NCI-H1105 (cell line): ENCODE measurements at places on chromosomes 1 and 21.

GRCh38 chr1:56709269-56709880, 64.3 kb downstream of the PRKAA2 start:
- peak; percentile 56 for DNase-seq

DNA sequence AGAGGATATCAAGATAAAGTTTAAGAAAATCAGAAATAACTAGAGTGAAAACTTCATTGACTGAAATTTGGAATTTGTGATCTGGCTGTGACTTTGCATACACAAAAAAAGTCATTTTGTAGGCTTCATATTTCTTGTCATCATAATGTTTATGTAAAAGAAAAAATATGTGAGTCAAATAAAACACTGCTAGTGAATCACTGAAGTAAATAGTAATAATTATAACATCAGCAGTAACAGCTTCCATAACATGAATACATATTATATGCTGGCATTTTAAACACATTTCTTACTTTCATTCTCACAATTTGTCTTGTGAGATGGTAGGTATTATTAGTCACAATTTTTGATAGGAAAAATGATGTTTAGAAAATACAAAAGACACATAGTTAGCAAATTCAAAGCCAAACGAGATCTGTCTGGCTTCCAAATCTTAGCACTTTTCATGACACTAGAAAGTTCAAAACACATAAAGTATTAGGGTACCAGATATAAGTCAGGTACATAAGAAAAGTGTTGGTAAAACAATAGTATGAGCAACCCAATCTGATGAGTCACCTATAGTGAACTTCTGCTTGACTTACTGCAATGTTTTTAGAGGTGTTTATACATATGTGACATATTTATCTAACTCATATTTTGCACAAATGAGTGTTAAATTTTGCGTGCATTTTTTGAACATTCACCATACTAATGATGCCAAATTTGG, 241.0 kb upstream of the SNX7 start:
- no peak for DNase-seq

DNA sequence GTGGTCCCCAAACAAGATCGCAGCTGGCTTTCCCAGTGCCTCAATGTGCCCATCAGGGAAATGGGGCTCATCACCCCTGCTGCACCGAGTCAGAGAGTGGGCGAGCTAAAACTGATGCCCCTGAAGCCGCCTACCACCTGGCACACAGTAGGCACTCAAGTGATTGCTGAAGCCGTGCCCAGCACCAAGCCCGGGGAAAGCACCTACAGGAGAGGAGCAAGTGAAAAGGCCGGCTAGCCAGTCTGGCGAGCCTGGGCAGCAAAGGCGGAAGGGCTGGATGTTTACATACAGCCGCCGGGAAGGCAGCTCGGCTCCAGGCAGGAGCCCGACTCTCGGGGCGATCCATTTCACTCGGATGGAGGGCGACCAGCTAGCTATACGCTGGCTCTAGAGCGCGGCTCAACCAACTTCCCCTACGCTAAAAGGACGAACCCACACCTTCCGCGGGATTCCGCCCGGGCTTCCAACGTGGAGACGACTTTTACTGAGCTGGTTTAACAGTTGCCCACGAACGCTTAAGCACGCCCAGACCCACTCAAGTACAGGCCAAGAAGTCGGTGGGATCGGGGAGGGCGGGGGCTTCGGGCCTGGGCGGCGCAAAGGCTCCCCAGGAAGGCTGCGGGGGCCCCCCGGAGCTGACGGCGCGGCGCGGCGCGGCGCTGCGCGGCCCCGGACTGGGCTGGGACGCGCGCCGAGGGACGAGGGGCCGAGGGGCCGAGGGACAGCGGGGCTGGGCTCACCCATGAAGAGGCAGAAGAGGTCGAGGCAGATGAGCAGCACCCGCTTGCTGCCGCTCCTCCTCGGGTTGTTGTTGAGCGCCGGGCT, 1.0 kb downstream of the PLPP3 start:
- peak; percentile 66 for DNase-seq

- DNase-seq: no peak
These were observed 23.9 kb downstream of the BTF3L4 start for GRCh38 chr1:52080014-52080415.

DNA sequence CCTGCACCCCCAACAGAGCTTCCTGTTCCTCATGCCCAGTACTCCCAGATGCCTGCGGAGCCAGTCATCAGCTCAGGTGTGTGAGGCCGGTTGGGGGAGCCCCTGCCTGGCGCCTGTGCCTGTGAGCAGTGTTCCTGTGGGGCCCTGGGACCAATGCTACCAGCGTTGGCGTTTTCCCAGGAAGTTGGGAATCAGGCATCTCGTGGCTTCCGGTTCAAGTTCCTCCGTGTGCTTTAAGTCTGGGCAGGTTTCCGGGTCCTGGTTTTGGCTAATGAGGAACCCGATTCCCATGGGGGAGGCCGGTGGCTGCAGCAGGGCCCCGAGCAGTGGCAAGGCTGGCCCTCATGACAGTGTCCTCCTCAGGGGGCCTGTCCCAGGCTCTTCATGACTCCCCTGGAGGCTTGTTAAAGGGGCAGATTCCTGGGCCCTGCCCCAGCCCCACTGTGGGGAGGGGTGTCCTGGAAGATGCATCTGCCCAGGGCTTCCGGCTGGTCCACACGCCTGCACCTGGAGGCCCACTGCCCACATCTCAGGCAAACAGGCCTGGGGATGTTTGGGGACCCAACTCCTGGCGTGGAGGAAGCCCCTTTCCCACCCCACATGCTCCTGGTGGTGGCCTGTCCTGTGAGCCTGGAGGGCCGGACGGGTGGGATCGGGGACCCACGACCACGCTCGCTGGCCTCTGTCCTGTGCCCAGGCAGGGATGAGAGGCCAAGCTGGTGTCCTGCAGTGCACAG, 26.2 kb downstream of the TP73 start:
- no peak for DNase-seq

GRCh38 chr1:12649971-12650421, 6.1 kb downstream of the AADACL4 start:
- no peak for DNase-seq

DNA sequence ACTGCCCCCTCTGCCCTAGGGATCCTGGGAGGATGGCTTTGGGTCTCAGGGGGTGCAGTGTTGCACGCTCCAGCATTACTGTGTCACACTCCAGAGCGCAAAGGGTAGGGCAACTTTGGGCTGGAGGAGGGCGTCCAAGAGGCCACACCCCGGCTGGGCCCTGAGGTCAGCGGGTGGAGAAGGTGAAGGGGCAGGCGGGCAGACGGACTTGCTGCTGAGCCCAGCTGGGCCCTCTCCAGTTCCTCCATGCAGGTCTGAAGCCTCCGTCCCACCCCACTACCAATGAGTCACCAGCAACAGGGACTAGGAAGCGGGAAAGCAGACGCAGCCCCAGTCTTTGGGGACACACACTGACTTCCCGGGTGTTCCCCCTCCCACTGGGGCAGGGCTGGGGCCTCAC, 116.0 kb downstream of the CASZ1 start:
- no peak for DNase-seq
